ENCODE measurements at places on chromosomes 5 and 9. TPM values are rescaled to one million over a fixed set of nuclear protein-coding genes. Genes with fewer than 3 reads are reported as not detected.

The CYLC2 gene
- not detected for total RNA-seq

The ACSL6 gene
- not detected for total RNA-seq

The ARPC5L gene
- total RNA-seq: 14.2 TPM

The WDR38 gene
- total RNA-seq: not detected

The GARIN3 gene
- not detected for total RNA-seq

The KCNMB1 gene
- under 0.01 TPM for total RNA-seq

The EIF4E1B gene
- not detected for total RNA-seq

The LHX3 gene
- not detected for total RNA-seq

The ECM2 gene
- total RNA-seq: 2.6 TPM

The PAEP gene
- total RNA-seq: not detected

The CTXN3 gene
- total RNA-seq: not detected

The PIGO gene
- 13.5 TPM for total RNA-seq

- no peak for DNase-seq
Observed at GRCh38 chr9:10112070-10112469, 500.7 kb downstream of the PTPRD start.

DNA sequence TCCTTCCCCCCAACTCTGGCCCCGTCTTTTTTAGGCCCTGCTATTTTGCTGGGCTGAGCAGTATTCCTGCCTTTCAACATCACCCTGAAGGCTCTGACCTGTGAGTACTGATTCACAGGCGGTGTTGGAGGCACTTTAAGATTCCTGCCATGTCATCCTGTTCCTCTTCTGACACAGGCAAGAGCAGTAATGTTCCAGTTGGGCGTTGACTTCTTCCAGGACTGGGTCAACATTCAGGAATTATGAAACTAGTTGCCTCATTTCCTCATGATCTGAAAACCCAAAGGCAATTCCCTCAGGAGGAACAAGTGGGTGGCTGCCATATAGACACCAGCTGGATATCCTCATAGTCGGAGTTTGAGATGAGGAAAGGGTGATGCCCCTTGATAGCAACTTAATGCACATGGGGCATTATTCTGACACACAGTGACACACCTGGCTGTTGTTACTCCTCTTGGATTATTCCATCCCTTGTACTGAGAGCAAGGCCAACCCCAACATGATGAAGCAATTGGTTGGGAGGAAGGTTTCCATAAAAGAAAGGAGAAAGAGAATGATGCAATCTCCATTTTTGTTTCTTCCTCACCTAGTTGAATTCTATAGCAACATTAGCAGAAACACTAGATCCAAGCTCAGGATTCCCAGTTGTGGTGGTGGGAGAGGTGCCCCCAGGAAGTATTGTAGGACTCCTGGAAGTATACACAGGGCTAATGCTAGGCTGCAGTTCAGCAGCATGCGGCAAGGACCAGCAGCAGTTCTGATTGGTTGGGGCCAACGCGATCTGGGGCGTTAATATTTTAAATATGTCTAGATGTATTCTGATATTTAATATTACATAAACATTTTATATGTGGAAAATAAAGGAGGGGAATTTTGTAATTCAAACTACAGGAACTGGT lies 19.6 kb upstream of the GLRX start:
- peak; percentile 95 for DNase-seq

- DNase-seq: no peak
Observed at GRCh38 chr5:96919754-96920197, 16.1 kb upstream of the LNPEP start.

DNA sequence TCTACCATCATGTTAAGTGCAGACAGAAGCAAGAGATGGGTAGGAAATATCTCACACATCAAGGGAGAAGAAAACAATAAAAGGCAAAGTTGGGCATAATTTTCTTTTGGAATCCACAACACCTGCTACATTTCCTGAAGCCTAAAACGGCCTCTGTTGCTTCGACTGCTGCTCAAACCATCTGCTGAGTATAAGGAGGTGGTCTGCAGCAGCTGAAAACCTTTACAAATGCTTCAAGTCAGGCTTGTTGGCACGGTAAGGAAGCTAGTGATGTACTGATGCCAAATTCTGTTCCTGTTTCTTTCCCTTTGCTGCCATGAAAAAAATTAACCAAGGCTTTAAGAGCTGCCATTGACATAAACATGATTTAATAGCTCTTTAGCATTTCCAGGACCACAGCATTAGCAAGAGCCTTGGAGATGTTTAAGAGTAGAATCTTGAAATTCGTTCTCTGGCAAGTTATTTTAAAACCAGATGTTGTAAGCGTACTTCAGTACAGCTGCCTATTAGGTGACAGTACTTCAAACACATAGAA lies 75.6 kb downstream of the DMRTA1 start:
- no peak for DNase-seq

- no peak for DNase-seq
Observed at GRCh38 chr9:38344566-38345324, 47.8 kb upstream of the ALDH1B1 start.

DNA sequence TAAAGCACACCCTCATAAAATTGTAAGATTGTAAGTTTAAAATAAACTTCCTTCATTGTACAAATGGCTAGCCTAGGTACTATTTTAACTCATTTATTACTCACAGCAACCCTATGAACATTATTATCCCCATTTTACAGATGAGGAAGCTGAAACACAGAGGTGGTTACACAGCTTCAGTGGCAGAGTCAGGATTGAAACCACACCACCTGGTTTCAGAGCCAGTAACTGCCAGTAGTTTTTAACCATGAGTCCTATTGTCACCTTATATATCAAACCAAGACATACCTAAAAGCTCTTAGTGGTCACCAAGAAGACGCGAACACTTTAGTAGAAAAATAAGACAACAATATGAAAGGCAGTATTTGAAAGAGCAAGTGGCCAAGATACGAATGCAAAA lies 16.1 kb downstream of the SH3GL2 start:
- no peak for DNase-seq

DNA sequence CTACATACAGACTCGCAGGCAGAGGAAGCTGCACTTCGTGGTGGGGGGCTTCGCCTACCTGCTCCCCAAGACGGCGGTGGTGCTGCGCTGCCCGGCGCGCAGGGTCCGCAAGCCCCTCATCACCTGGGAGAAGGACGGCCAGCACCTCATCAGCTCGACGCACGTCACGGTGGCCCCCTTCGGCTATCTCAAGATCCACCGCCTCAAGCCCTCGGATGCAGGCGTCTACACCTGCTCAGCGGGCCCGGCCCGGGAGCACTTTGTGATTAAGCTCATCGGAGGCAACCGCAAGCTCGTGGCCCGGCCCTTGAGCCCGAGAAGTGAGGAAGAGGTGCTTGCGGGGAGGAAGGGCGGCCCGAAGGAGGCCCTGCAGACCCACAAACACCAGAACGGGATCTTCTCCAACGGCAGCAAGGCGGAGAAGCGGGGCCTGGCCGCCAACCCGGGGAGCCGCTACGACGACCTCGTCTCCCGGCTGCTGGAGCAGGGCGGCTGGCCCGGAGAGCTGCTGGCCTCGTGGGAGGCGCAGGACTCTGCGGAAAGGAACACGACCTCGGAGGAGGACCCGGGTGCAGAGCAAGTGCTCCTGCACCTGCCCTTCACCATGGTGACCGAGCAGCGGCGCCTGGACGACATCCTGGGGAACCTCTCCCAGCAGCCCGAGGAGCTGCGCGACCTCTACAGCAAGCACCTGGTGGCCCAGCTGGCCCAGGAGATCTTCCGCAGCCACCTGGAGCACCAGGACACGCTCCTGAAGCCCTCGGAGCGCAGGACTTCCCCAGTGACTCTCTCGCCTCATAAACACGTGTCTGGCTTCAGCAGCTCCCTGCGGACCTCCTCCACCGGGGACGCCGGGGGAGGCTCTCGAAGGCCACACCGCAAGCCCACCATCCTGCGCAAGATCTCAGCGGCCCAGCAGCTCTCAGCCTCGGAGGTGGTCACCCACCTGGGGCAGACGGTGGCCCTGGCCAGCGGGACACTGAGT lies 255.9 kb downstream of the SAXO1 start:
- DNase-seq: no peak

DNA sequence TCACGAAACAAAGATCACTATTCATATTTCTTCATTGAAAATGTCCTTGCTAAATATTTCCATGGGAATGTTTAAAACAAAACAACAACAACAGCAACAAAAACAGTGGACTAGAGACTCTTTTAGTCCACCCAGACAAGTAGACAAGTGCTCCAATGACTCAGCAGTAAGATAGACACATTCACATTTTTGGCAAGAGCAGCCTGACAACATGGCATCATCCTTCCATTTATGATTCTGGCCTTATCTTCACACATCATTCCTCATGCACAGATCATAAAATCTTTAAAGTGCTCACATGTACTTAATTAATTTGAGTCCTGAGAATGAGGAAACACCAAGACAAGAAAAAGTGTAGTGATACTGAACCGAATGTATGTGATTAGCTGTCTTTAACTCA lies 132.6 kb upstream of the PDE4D start:
- peak; percentile 26 for DNase-seq

DNA sequence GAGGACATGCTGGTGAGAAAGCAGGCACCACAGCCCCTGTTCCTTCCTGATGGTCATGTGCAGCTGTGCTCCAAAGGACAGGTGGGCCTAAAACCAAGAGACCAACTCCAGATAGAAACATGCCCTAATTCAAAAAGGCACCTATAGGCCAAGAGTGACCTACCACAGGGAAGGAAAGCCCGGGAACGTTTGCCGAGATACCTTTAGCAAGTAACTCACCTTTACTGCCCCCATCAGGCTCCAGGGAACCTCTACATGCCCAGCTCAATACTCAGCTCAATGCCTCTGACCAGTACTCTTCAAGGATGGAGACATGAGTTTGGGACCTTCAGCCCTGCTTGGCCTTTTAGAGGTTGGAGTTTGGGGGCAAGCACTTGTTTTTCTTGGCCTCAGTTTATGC lies 172.8 kb upstream of the FSTL4 start:
- DNase-seq: no peak

- no peak for DNase-seq
Observed at GRCh38 chr5:62589504-62589903, 10.9 kb downstream of the LRRC70 start.

GRCh38 chr5:83428126-83428525 lies 43.4 kb upstream of the VCAN start:
- DNase-seq: no peak

GRCh38 chr9:8856396-8857067 lies 1057.0 kb upstream of the DMAC1 start:
- DNase-seq: no peak

DNA sequence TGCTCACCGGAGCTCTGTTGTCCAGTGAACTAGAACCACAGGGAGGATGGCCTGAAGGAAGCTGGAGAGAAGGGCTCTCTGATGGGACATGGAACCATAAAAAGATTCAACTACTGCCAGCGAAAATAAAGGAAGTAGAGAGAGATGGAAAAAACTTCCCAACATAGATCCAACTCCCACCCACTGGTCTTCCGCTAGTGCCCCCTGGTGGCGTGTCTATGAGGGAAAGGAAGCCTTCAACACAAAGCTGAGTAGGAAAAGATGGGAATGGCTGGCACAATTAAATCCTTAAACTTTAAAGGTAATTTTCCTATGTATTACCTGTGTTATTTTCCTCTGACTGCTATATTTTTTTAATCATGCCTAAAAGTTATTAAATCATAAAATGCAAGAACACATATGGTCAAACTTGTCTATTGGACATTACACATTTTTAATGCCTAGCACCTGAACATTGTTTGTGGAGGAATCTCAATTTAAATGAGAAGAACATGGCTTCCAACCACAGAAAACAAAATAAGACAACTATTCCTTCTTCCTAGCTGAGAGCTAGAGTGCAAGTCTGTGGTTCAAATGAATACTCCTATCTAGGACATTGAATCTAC lies 51.5 kb downstream of the CEP120 start:
- peak; percentile 14 for DNase-seq

- DNase-seq: no peak
Observed at GRCh38 chr5:147382776-147383175, 127.1 kb downstream of the DPYSL3 start.

DNA sequence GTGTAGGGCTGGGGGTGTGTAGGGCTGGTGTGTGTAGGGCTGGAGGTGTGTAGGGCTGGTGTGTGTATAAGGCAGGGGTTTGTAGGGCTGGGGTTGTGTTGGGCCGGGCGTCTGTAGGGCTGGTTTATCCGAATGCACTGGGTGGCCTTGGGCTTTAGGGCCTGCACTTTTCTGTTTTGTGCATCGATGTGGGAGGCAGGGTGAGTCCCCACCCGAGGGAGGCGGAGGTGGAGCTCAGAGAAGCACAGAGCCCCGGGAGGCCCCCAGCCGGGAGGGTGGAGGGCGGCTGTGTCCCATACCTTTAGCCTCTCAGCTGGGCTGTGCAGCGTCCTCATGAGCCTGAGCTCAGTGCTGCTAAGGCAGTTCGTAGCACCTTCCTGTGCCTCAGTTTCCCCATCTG lies 13.5 kb downstream of the COL5A1 start:
- no peak for DNase-seq

- DNase-seq: no peak
Observed at GRCh38 chr5:172421020-172421419, 33.3 kb downstream of the SH3PXD2B start.

- no peak for DNase-seq
Observed at GRCh38 chr5:175465282-175465681, 13.1 kb upstream of the SFXN1 start.

DNA sequence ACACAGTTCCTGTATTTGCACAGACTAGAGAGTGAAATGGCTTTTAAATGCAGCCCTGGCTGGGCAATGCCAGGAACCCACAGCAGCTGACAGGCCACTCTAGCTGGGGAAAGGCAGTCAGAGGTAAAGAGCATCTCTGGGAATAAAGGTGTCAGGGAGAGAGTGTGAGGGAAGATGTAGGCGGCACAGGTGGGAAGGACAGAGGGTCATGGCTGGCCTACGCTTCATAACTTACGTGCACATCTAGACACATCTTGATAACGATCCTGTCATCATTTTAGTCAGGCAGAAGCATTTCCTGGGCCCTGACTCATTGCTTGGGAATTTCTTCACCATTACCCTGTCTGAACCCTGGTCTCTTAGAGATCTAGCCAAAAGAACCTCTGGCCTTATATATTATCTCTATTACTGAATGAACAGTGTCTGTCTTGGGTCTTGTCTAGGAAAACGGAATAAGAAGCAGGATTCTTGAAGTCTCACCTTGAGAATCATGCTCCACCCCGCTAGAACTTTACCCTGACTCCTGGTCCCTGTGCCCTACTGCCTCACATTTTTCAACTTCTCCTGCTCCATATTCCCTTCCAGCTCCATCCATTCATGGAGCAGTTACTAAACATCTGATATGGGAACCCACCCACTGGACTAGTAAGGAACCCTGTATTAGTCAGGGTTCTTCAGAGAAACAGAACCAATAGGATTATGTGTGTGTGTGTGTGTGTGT lies 106.4 kb upstream of the ELL2 start:
- DNase-seq: peak; percentile 90

GRCh38 chr5:75277463-75277862 lies 40.8 kb upstream of the ANKRD31 start:
- DNase-seq: no peak

DNA sequence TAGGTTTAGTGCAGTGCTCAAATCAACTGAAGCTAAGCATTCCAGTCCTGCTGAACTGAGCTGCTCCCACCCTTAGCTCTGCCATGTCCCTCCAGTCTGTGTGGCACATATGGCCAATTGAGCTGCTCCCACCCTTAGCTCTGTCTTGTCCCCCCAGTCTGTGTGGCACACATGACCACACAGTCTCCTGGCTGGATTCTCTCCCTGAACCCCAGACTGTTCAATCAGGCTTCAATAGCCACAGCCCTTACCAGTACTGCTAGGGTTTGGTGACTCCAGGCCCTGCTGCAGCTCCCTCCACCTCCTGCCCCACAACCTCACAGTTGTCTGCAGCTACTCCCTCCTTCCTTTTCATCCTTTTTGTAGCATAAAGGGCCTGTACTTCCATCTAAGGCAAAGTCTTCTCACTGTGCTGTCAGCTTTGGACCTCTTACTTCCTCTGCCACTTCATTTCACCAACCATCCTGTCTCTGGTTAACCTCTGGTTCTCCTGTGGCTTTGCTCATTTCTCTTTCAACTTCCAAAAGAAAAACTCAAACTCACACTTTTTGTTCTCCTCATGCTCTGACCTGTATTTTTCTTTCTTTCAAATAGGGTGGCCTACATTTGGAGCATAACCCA lies 50.8 kb downstream of the ADAMTS12 start:
- no peak for DNase-seq
